ENCODE measurements at places on chromosomes 11 and 22. TPM values are rescaled to one million over a fixed set of nuclear protein-coding genes. Genes with fewer than 3 reads are reported as not detected.

GRCh38 chr11:79683930-79684329, 243.1 kb upstream of the TENM4 start:
- DNase-seq = no peak
- no peak overlapping the region for H3K4me3 ChIP-seq
- no peaks in the 10 kb centered on the region for H3K36me3 ChIP-seq
- no peak overlapping the region for H3K27ac ChIP-seq
- H3K4me1 ChIP-seq = no peaks in the 10 kb centered on the region
- no peaks in the 10 kb centered on the region for H3K27me3 ChIP-seq

The HTR3A gene
- polyA plus RNA-seq = not detected

DNA sequence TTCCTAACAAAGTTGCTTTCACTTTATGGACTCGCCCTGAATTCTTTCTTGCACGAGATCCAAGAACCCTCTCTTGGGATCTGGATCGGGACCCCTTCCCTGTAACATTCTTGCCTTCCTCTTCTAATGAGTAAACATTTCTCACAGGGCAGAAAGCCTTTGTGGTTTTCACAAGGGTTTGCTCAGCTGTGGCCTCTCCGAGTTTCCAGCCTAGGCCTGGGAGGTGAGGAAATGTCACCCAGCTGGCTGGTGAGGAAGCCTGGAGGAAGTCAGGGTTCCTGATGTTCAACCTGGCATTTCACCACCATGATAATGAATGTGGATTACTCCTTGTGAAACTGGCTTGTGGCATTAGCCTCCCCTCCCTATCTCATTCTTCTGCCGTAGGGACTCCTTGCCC, 224.9 kb downstream of the DSCAML1 start:
- no peaks in the 10 kb centered on the region for H3K27me3 ChIP-seq
- H3K27ac ChIP-seq = no peak overlapping the region
- DNase-seq = no peak
- no peaks in the 10 kb centered on the region for H3K4me1 ChIP-seq
- no peaks in the 10 kb centered on the region for H3K36me3 ChIP-seq

DNA sequence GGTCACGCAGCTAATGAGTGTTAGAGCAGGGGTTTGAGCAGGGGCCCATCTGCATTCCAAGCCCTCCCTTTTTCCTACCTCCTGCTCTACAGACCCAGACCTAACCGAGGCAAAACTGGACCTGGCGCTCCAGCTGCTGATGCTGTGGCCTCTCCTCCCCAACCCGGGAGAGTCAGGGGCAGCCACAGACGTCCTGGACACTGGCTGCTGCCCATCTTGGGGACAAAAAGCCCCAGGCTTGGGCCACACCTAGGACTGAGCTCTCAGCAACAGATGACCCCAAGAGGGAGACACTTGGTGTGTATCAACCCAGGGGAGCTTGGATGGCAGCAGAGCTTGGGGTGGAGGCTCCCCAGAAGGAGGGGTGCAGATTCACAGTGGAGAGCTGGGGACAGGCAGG, 172.6 kb downstream of the ST3GAL4 start:
- H3K27ac ChIP-seq = no peak overlapping the region
- DNase-seq = no peak
- no peaks in the 10 kb centered on the region for H3K4me1 ChIP-seq
- H3K27me3 ChIP-seq = no peaks in the 10 kb centered on the region

The B3GAT1 gene
- polyA plus RNA-seq = 6.6 TPM

DNA sequence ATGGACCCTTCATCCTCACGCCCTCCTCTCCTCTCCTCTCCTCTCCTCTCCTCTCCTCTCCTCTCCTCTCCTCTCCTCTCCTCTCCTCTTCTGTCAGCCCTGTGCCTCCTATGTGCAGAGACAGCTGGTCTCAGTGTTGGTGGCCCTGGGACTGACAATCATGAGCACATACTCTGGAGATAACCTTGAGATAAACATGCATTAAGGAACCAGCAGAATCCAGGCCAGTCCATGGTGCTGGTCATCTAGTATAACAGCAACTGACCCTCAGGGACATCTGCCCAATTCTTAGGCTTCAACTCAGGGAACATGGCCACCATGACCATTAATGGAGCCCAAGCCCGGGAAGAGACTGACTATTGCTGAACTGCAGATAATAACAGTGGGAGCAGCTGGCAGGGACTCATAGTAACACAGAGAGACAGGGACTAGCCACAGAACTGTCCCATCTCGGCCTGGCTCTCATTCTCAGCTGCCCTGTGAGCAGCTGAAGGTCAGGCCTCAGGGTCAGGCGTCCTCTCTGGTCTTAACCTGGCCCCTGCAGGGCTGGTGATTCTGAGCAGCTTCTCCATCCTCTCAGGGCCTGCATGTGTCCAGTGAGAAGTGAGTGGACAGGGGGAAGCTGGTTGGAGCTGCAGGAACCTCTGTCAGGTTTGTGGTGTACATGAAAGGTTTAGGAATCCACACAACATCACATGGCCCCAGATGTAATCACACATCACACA, 45.4 kb downstream of the GGTLC2 start:
- H3K27ac ChIP-seq = no peak overlapping the region
- H3K36me3 ChIP-seq = no peaks in the 10 kb centered on the region
- DNase-seq = no peak
- no peaks in the 10 kb centered on the region for H3K27me3 ChIP-seq
- H3K4me3 ChIP-seq = no peak overlapping the region

The NAT10 gene
- polyA plus RNA-seq = 14.0 TPM

- no peak overlapping the region for H3K27ac ChIP-seq
- H3K36me3 ChIP-seq = no peaks in the 10 kb centered on the region
- no peak overlapping the region for H3K4me3 ChIP-seq
These were observed 7.7 kb downstream of the VWCE start for GRCh38 chr11:61287338-61287977.

GRCh38 chr11:9230296-9230695, 34.9 kb downstream of the DENND5A start:
- no peaks in the 10 kb centered on the region for H3K27me3 ChIP-seq
- no peaks in the 10 kb centered on the region for H3K36me3 ChIP-seq
- H3K27ac ChIP-seq = no peak overlapping the region
- DNase-seq = no peak

The MIAT gene
- polyA plus RNA-seq = 0.18 TPM

GRCh38 chr11:76302996-76303395, 77.9 kb downstream of the THAP12 start:
- no peak overlapping the region for H3K4me3 ChIP-seq
- no peaks in the 10 kb centered on the region for H3K27me3 ChIP-seq
- no peaks in the 10 kb centered on the region for H3K36me3 ChIP-seq
- DNase-seq = no peak

The SMTNL1 gene
- polyA plus RNA-seq = not detected

- DNase-seq = no peak
- H3K4me1 ChIP-seq = no peaks in the 10 kb centered on the region
- H3K27ac ChIP-seq = no peak overlapping the region
- H3K27me3 ChIP-seq = no peaks in the 10 kb centered on the region
- no peak overlapping the region for H3K4me3 ChIP-seq
These were observed 54.7 kb downstream of the WNT11 start for GRCh38 chr11:76151556-76152085.

GRCh38 chr22:37503850-37504249, 15.4 kb downstream of the CARD10 start:
- no peak overlapping the region for H3K4me3 ChIP-seq
- peaks cover 51% of the 10 kb centered on the region for H3K4me1 ChIP-seq
- H3K27me3 ChIP-seq = no peaks in the 10 kb centered on the region
- no peak for DNase-seq

The OR2D2 gene
- not detected for polyA plus RNA-seq

The MPPED1 gene
- polyA plus RNA-seq = 6.5 TPM

The KDM4D gene
- 0.11 TPM for polyA plus RNA-seq

Measured in liver (tissue), 10 donors.